Aortic smooth muscle cell (primary cell): ENCODE measurements at places on chromosomes 1 and 21. TPM values are rescaled to one million over a fixed set of nuclear protein-coding genes. Genes with fewer than 3 reads are reported as not detected.

DNAJC28 gene
- total RNA-seq, result 1.6 and 1.8 TPM in 2 replicates

ARHGEF16 gene
- total RNA-seq, result 0.25 and 0.40 TPM in 2 replicates

TMPRSS15 gene
- under 0.01 and 0.06 TPM in 2 replicates for total RNA-seq

GUCA2A gene
- total RNA-seq, result not detected in 2 replicates

CASQ1 gene
- total RNA-seq, result 0.26 and 0.50 TPM in 2 replicates

C8B gene
- total RNA-seq, result not detected in 2 replicates

AGMAT gene
- 0.68 and 1.1 TPM in 2 replicates for total RNA-seq

NBPF20 gene
- 2.1 and 2.9 TPM in 2 replicates for total RNA-seq

C1orf94 gene
- under 0.01 and 0.06 TPM in 2 replicates for total RNA-seq

PADI1 gene
- not detected in 2 replicates for total RNA-seq

EVA1C gene
- total RNA-seq, result 24.5 and 47.8 TPM in 2 replicates

KCNA3 gene
- not detected in 2 replicates for total RNA-seq

DPH2 gene
- 10.6 and 12.6 TPM in 2 replicates for total RNA-seq

KRTAP11-1 gene
- not detected in 2 replicates for total RNA-seq

SPAG17 gene
- not detected in 2 replicates for total RNA-seq

CENPL gene
- 15.4 and 20.7 TPM in 2 replicates for total RNA-seq

TMPRSS2 gene
- total RNA-seq, result not detected in 2 replicates

MAGI3 gene
- total RNA-seq, result 10.0 and 12.4 TPM in 2 replicates

GPA33 gene
- total RNA-seq, result not detected in 2 replicates

RIPPLY3 gene
- not detected in 2 replicates for total RNA-seq

VPS45 gene
- total RNA-seq, result 38.0 and 43.8 TPM in 2 replicates
